ENCODE measurements at places on chromosomes 1 and 21.

GRCh38 chr21:28239340-28239739, 753.3 kb downstream of the LTN1 start:
- DNase-seq: no peak

- no peak for DNase-seq
Observed at GRCh38 chr1:19481826-19482398, 3.4 kb downstream of the CAPZB start.

DNA sequence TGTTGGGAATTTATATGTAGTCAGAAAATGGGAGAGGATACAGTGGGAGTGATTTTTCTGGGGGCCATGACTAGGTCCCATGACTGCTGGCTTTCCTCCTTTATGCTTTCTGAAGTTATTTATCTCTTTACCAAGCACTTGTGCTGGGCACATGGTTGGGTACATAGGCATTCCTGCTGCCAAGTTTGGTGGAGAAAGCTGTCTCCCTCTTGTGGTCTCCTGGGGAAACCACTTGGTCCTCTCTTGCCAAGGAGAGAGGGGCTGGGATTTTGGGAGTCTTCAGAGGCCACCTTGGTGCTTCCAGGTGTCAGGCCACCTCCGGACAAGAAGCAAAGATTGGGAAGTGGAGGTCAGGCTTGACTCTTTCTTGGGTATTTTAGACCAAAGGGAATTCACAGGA, 120.2 kb upstream of the KCNE2 start:
- peak; percentile 13 for DNase-seq

GRCh38 chr1:151314137-151314875, 12.9 kb downstream of the PI4KB start:
- no peak for DNase-seq

- no peak for DNase-seq
Observed at GRCh38 chr1:55781944-55782482, 566.8 kb upstream of the USP24 start.

- no peak for DNase-seq
Observed at GRCh38 chr1:39960431-39960958, 5.5 kb downstream of the MFSD2A start.

DNA sequence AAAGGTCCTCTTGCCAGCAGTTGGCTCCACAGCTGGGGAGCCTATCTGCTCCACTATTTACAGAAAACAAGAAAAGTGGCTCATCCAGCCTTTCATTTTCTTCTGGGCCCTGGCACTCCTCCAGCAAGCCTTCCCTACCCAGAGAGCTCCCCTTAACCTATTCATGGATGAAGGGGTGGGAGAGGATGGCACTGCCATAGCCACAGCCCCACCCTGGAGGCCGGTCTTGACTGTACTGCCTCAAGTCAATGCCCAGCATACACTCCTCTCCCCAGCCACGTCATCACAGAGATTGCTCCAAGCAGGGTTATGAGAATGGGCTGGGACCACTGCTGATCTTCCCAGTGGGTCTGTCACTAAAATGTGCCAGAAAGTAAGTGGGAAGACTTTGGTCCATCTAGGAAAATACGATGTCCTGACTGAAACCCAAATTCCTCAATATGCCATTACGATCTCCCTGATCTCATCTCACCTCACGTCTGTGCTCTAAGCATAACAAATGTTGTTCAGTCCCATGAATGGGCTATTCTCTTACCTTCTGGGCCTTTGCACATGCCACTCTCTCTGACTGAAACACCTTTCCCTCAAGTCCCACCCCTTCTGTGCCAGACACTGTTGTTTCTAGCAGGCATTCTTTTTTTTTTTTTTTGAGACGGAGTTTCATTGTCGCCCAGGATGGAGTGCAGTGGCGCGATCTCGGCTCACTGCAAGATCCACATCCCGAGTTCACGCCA, 21.4 kb upstream of the PTAFR start:
- no peak for DNase-seq

Data from iPS DF 6.9 (cell line).